Glomerular endothelial cell (primary cell): ENCODE measurements at places on chromosomes 3 and 15. TPM values are rescaled to one million over a fixed set of nuclear protein-coding genes. Genes with fewer than 3 reads are reported as not detected.

Gene GCNT3
- total RNA-seq, result 5.5 TPM in 1 of 2 replicates, not detected in the other

Gene SPG11
- total RNA-seq, result 36.3 and 43.3 TPM in 2 replicates

Gene ABHD17C
- 4.5 and 7.3 TPM in 2 replicates for total RNA-seq

Gene ARNT2
- total RNA-seq, result 1.3 and 2.5 TPM in 2 replicates

Gene RAB27A
- 9.6 and 12.4 TPM in 2 replicates for total RNA-seq

Gene EFHB
- total RNA-seq, result not detected in 2 replicates

Gene TRPM1
- total RNA-seq, result not detected in 2 replicates

Gene AADACL2
- total RNA-seq, result not detected in 2 replicates

Gene PPP2R3A
- 12.8 and 15.9 TPM in 2 replicates for total RNA-seq

Gene CAV3
- total RNA-seq, result not detected in 2 replicates

Gene SLC28A2
- total RNA-seq, result not detected in 2 replicates

Gene CD86
- total RNA-seq, result not detected in 2 replicates

Gene MORC1
- total RNA-seq, result not detected in 2 replicates

Gene GADL1
- 0.58 TPM in 1 of 2 replicates, not detected in the other for total RNA-seq

DNA sequence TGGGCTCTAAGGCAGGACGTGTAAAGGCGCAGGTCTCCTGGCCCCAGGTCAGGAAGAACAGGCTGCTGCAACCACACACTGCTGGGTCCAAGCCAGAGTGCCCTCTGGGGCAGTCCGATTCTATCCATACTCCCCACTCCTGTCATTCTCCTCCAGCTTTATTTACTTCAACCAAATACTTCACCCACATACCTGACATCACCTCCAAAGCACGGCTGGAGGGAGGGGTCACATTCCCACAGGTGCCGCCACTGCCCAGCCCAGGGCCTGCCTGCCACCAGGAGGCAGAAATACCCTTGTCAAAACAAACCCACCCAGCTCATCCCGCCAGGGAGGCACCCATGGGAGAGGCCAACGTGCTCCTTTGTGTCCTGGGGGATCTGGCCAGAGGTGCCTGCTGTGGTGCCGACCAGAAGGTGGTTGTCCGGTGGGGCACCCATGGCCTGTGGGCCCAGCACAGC lies 100.4 kb downstream of the DAPK2 start:
- DNase-seq, result no peak

DNA sequence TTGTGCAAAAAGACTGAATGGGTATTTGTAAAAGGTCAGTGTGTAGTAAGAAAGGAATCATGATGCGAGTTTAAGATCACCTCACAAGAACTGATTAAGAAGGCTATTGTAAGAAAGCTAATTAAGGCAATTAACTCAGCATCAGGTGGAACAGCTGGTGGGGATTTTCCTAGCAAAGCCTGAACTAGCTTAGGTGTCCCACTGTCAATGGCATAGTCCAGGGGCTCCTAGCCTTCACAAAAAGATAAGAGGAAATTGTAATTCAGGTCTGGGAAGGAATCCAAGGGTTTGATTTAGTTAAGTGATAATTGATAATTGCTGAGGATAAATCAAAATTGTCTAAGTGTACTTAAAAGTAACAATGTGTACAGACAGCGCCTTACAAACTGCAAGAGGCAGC lies 901.6 kb downstream of the TUSC7 start:
- no peak for DNase-seq

DNA sequence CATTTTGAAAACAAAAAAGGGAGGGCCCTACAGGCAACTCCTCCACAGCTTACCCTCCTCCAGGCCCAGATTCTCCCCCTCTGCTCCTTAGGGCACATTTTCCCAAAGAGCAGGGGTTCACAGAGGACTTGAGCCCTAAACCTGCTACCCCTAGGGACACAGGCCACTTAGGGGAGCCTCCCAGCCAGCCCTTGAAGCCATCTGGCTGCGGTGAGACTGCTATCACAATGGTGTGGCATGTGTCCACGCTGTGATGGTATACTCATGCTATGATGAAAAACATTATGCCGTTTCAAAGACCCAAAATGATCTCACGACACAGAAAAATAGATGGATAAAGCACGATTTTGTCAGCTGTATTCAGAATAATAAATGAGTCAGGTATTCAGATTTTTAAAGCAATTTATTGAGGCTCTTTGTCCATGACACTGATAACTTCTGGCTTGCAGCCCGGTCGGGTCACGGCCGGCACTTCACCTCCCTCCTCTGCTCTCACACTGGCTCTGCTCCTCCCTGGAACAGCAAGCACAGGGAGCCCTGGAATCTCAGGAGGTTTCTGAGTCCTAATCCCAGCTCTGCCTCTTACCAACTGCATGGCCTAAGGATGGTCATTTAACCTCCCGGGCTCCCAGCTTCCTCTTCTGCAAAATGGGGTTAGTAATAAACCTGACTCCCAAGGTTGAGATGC lies 115.3 kb downstream of the MEGF11 start:
- no peak for DNase-seq

DNA sequence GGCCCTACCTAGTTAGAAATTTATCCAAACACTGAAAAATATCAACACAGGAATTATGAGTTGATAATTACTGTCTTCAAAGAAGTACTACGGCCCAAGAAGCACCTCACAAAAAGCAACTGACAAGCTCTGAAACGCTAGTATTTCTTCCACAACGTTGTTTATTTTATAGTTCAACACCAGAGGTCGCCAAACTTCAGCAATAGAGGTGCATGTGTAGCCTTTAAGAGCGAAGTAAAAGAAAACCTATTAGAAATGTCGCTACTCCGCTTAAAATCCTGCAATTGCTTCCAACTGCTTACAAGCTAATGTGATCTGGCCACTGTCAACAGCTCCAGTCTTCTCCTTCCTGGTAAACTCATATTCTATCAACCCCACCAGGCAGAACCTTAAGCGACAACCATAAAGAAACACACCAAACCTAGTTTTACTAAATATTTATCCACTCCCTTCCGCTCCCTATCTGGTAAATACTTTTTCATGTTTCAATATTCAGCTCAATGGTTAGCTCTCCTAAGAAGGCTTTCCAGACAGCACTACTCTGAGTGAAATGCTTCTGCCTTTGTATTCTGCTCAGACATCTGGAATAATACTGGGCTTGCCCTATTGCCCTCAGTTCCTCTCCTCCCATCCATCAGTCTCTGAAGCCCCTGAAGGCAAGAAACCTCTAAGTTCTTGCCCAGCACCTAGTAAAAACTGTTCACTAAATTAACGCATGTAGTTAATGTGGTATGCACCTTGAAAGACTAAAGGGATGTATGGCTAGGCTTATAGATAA lies 110.2 kb downstream of the NR1I2 start:
- peak; percentile 65 for DNase-seq

GRCh38 chr3:94336046-94336753 lies 273.3 kb downstream of the NSUN3 start:
- DNase-seq, result no peak

GRCh38 chr3:155495387-155495786 lies 201.9 kb upstream of the STRIT1 start:
- no peak for DNase-seq

DNA sequence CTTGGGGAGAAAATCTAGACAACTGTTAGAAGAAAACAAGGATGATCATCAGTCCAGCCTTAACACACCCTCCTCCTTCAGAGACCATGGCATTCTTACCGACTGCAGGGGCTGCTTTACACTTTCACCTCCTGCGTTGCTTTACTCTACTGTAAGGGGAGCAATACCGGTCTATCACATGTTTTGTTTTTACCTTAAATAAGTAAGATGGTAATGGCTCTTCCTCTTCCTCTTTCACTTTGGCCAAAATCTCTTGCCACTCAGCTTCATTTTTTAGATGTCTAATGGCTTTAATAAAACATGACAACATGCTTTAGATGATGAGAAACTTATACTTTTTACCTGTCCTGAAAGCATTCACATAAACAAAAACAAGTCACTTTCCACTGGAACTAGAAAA lies 33.4 kb upstream of the STIMATE start:
- no peak for DNase-seq

DNA sequence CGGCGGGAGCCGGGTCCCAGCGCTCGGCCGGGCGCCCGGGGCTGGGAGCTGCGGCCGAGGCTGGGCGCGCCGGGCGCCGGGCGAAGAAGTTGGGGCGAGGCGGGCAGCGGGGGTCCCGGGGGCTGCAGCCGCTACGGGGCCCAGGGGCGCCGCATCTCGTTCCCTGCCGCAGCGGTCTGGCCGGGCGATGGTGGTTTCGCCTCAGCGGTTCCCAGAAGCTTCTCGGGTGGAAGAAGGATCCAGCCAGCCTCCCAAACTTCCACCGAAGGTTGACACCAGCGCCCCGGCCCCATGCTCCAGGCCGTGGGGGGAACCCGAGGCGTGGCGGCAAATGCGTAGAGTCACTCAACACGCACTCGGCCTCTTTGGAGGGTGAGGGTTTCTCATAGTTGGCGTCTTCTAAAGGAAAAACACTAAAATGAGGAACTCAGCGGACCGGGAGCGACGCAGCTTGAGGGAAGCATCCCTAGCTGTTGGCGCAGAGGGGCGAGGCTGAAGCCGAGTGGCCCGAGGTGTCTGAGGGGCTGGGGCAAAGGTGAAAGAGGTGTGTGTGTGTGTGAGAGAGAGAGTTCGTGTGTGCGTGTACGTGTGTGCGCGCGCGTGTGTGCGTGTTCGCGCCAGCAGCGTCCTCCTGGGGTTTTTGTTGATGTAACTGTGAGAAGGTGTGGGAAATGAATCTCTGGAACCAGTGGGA lies 940 bp downstream of the BOC start:
- no peak for DNase-seq

- no peak for DNase-seq
Observed at GRCh38 chr3:59817511-59817910, 767.7 kb upstream of the CFAP20DC start.

- no peak for DNase-seq
Observed at GRCh38 chr15:64125978-64126377, 25.6 kb upstream of the SNX22 start.

DNA sequence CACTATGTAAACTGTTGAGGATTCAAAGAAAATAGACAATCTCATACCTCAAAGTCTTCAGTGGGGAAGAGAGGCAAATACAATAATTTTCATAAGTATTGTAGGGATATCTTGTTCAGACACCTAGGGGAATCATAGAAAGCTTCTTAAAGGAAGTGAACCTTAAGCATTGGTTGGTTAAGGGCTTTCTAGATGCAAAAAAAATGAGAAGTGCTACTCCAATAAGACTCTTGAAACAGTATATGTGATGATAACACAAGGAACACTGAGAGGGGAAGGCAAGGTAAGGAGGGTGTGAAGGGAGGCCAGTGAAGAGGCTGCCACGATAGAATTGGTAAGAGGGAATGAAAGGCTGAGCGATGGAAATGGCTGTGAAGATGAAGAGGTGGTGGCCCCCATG lies 104.1 kb downstream of the TPRG1 start:
- no peak for DNase-seq

DNA sequence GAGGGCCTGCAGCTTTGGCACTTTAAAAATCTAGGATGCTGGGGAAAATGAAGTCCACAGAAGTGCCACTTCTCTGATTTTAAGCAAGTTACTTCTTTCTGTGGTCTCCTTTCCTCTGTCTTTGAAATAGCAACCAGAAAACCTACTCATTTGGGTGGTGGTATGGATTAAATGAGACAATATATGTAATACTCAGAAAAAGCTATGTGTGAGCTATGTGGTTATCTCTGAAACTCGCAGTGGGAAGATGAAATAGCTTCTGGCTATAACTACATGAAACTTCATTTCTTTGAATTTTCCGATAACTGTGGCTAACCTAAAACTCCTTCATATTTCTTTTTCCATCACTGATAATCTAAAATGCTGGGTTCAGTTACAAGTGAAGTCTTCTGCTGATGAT lies 368.9 kb downstream of the CLSTN2 start:
- DNase-seq, result no peak

GRCh38 chr3:4816718-4817117 lies 162.5 kb upstream of the BHLHE40 start:
- no peak for DNase-seq

- DNase-seq, result no peak
Observed at GRCh38 chr3:57706462-57706861, 13.6 kb upstream of the DENND6A start.

GRCh38 chr3:54240-54639 lies 142.3 kb upstream of the CHL1 start:
- DNase-seq, result no peak

DNA sequence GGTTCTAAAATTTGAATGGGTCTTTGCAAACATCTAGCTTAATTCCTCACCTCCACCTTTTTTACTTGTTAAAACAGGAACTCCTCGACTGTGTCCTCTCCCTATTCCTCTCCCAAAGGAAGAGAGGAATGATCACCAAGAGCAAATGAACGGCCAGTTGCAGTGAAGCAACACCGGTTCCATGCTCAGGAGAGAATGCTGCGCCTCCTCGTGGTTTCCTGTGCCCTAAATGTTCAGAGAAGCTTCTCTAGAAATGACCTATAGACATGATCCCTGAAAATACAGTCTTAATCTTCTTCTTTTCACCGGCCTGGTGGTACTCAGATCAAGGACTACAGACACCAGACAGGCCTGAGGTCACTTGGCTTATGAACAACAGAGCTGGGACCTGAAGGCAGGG lies 65.1 kb upstream of the GUCA1C start:
- DNase-seq, result no peak

GRCh38 chr3:138336454-138336999 lies 6.9 kb upstream of the NME9 start:
- no peak for DNase-seq

DNA sequence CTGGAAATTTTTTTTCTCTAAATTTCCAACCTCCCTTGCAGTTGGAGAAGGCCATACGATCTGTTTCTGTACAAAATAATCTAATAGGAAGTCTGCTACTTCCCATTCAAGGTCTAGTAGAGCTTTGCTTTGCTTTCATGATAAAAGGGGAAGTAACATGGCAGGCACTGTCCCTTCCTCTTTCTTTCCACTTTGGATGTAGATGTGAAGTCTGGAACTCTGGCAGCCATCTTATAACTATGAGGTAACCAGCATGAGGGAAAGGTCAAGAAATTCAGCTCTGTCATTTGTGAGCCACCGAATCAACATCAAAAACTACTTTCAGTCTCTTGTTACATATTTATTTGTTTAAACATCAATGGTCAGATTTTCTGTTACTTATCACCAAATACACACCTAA lies 156.3 kb downstream of the MTHFS start:
- DNase-seq, result no peak

DNA sequence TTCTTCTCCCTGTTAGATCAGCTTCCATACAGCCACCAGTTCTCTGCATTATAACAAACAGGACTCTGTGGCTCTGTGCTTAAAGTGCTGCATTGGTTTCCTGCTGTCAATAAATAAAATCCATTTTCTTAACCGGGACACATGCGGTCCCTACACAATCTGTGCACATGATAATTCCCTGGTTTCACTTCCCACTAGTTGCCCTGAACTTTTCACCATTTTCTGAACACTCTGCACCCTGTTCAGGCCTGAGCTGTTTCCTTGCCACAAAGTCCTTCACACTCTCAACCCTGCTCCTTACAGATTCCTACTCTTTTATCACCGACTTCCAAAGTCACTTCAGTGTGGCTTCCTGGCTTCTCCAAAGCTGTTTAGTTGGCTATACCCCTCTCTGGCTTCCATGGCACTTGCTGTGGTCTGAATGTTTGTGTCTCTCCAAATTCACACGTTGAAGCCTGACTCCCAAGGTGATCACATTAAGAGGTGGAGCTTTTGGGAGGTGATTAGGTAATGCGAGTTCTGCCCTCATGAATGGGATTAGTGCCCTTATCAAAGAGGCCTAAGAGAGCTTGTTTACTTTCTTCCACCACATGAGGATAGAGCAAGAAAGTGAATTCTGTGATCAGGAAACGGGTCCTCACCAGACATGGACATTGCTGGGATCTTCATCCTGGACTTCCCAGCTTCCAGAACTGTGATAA lies 233.4 kb downstream of the CHST2 start:
- DNase-seq, result no peak

GRCh38 chr3:180048103-180048502 lies 11.4 kb upstream of the PEX5L start:
- no peak for DNase-seq

- DNase-seq, result no peak
Observed at GRCh38 chr15:52111517-52112202, 915 bp downstream of the BCL2L10 start.
